Tongue (tissue), 3 donors: ENCODE measurements at places on chromosomes 5 and 9.

- DNase-seq: no peak
Measured at GRCh38 chr5:9667906-9668305, 37.8 kb upstream of the TAS2R1 start.

DNA sequence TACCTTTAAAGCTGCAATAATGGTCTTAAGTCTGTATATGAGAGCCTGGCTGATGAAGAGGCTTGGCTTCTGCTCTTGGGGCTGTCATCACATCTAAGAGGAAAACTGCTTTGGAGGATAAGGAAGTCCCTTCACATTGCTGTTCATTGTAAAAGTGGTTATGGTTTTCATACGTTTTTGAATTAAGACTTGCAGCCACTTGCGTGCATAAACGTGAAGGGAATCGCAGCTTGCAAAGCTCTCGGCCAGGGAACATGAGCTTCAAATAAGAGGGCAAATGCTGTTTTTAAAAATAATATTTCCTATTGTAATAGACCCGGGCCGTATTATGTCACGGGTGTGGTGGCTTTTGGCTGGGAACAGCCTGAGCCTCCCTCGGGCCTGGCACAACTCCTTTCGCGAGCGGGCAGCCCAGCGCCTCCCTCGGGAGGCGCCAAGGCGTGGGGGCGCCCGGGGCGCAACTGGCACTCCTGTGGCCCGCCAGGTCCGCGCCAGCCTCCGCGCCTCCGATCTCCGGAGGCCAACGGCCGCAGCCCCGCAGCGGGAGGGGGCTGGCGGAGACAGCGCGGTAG lies 538 bp upstream of the ARHGEF28 start:
- peak; percentile 24 for DNase-seq

DNA sequence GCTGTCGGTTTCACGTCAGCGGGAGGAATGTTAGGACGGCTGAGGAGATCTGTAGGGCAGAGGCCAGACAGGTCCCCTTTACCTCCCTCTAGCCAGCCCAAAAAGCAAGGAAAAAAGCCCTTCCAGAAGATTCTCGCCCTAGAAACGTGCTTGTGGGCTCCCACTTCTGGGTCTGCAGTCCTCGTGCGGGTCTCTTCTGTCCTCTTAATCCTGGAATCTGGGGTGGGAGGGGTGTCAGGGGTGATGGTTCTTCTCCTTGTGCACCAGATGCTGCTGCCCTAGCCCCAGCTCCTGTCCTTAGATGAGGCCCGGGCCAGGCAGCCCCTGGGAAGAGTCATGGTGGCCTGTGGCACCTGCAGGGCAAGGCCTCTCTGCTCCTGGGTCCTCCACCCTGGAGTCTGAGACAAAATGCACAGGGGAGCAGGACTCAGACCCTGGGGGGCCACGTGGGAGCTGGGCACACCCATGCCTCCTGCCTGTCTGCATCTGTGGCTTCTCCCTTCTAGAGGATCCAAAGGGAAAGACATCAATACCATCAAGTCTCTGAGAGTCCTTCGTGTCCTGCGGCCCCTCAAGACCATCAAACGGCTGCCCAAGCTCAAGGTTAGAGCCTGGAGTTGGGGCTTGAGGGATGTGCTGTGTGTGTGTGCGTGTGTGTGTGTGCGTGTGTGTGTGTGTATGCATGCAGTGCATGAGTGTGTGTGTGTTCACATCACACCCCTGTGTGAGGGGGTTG lies 174.2 kb downstream of the CACNA1B start:
- DNase-seq: no peak

GRCh38 chr5:74995926-74996325 lies 56.4 kb downstream of the GCNT4 start:
- no peak for DNase-seq

- DNase-seq: peak; percentile 64
Measured at GRCh38 chr9:128819716-128820664, 1.7 kb downstream of the ENDOG start.

DNA sequence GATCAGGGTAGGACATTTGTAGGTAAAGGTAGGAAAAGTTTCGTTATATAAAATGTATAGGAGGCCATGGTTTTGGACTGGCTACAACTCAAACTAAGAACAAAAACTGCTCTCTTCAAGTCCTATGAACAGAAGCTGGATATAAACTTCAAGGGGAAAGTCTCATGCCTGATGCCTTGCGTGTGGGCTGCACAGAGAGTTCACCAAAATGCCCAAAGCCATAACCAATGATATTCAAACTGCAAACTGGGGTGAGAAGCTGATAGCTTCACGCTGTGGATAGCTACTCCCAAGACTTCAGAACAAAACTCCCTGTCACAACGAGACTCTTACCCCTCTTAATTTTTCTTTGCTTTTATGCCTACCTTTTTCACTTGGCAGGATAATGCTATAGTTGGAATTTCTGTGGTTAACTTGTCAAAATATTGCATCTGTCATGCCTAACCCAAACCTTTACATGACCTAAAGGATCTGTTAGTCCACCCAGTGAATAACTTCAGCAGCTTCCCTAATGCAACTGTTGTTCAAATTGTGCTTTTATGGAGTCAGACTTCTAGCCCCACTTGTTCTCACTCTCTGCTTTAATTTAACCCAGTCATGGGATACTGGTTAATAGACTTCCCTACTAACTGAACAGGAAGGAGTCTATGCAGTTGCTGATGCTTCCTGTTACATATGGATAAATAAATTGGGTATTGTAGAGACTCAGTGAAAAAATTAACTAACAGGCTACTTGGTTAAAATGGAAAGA lies 71.9 kb downstream of the SFXN1 start:
- no peak for DNase-seq

GRCh38 chr5:179791881-179792611 lies 1.7 kb upstream of the LTC4S start:
- DNase-seq: no peak

DNA sequence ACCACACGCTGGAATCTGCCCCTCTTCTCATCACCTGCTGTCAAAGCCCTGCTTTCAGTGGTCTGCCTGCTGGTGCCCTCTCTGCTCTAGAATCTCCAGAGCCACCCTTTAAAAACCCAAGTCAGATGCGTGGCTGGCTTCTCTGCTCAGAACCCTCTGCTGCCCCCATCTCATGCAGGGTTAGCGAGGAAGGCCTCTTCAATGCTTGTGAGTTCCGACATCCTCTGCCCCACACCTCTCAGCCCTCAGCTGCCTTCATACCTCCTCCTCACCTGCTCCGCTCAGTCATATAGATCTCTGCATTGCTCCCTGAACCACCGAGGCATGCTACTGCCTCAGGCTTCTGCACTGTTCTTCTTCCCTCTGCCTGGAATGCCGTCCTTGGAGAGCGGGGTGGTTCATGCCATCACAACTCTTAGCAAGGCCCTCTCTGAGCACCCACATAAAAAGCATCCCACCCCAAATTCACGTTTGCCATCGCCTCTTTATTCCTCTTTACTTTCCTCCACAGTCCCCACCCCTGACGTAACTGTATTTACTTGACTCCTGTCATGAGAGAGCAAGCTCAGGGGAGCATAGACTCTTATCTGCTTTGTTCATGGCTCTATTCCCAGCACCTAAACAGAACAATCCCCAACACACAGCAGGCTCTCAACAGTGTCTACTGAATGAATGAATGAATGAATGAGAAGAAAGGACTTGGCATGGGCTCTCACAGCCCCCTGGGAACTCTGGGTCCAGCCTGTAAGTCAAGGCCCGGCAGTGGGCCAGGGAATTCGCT lies 10.4 kb downstream of the SHB start:
- no peak for DNase-seq

GRCh38 chr5:45081082-45081481 lies 272.3 kb downstream of the MRPS30 start:
- DNase-seq: no peak

GRCh38 chr9:522658-523057 lies 308.0 kb downstream of the DOCK8 start:
- no peak for DNase-seq

DNA sequence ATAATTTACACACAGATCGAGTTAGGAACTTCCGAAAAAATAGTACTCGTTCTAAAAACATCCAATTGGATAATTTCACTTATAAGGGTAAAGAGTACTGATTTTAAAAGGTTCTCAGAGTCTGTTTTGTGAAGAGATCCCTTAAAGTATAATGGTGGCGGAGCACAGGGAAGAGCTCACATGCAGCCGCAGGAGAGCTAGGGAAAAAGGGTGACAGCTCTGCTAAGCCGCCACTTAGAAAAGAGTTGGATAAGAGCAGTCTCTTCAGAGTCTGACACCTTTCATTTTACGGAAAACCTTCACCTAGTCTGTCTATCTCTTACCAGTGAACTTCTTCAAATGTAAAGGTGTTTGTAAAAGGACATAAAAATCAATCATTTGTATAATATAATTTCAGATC lies 149.9 kb downstream of the COMMD10 start:
- DNase-seq: no peak

- DNase-seq: peak; percentile 66
Measured at GRCh38 chr9:134375430-134376385, 49.5 kb downstream of the RXRA start.

DNA sequence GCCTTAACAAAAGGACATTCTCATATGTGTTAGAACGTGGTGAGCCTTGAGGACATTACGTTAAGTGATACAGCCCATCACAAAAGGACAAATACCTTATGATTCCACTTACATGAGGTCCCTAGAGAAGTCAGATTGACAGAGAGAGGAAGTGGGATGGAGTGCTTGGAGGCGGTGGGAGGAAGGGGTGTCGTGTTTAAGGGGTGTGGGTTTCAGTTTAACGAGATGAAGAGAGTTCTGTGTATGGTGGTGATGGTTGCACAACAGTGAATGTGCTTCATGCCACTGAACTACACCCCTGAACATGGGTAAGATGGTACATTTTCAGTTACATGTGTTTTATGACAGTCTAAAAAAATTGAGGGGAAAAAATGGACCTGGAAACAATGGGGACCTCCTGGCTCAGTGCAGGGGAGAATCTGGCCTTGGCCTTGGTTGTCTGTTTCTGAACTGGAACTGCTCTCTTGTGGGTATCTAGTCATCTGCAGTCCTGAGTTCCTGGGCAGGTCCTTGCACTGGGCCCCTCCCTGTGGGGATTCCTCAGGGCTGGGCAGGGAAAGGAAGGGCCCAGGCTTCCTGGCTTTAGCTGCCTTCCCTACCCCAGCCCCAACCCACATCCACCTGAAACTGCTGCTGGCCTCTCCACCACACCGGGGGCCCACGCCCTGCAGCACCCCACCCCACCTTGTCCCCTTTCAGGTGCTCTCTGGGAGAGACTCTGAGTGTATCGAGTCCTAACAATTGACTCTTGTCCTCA lies 17.8 kb downstream of the LRRC8A start:
- no peak for DNase-seq

GRCh38 chr9:133274236-133275104 lies 531 bp downstream of the ABO start:
- DNase-seq: no peak

- no peak for DNase-seq
Measured at GRCh38 chr5:93349613-93350012, 231.4 kb downstream of the NR2F1-AS1 start.

DNA sequence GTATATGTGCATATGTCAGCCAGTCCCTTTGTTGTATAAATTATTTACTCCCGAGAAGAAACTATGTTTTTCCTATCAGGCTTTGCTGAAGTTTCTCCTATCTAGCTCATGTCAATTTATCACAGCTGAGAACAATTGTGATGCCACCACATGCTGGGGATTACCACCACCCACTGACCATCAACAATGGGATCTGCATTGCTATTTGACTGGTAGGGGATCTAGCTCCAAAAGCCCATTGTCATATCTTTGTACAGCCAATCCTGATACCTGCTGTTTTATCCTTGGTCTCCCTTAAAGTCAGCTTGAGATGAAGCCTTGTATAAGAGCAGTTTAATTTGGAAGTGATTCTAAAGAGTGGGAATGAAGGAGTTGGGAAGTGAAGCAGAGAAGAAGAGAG lies 53.9 kb upstream of the KCNN2 start:
- DNase-seq: no peak

DNA sequence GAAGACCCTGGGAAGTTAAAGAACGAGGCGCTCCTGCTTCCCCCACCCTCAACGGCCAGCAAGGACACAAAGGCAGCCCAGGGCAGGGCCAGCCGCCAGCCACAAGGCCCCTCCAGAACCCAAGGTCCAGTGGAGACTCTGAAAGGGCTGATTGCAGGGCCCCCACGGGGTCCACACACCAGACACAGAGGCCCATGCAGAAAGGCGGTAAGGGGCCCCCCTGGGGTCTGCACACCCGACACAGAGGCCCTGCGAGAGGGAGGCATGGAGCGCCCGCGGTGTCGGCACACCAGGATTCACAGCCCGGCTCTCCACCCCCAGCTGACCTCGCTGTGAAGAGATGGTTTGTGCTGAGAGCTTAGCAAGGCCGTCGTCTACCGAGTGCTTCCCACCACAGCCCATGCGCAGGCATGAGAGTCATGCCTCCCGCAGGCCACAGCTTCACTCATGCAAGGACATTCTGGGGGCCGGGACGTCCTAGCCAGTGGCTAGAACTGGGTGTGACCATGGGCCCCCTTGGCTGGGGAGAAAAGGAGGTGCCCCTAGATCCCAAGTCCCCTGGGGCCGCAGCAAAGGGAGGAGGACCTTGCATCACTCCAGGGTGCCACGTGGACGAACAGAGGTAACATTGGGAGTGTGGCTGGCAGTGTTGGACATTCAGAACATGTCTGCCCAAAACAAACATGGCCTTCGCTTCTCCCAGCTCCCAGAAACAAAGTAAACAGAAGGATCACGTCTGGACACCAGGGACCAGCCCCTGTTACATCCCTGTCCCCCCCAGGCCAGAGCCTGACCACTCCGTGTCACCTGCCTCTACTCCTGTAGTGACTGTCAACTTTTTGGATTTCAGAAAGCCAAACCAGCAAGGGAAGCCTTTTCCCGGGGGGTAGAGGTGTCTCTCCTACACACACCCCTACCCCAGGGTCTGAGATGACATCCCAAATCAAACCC lies 9.8 kb downstream of the BRD3 start:
- no peak for DNase-seq

DNA sequence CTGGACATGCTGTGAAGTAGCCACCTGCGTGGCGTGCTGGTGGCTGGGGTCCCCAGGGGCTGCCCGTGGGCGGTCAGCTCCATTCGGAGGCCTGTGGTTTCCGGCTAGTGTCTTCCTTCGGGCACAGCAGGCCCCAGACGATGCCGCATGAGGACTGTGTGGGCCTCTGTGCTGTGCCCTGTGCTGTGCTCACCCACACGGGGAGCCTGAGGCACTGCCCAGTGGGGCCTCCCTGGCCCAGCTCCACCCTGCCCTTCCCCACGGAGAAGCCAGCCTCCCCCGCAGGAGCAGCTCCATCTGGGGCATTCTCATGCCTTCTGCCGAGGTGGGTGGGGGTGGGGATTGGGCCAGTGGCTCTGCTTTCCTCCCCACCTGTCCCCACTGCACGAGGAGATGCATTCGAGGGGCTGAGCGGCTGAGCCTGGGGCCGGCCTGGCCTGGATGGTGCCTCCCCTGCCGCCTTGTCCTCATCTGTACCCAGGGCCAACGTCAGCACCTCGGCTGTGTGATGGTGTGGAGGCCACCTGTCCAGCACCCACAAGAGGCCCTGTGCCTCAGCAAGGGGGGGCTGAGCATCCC lies 24.2 kb downstream of the RXRA start:
- no peak for DNase-seq

GRCh38 chr9:86471171-86471815 lies 117.1 kb upstream of the TUT7 start:
- DNase-seq: peak; percentile 66

- no peak for DNase-seq
Measured at GRCh38 chr5:133203317-133204305, 151.8 kb downstream of the HSPA4 start.
